Dermis microvascular lymphatic vessel endothelial cell (primary cell): ENCODE measurements at places on chromosomes 3 and 15.

- no peak for DNase-seq
Observed at GRCh38 chr3:41301548-41301947, 102.2 kb downstream of the CTNNB1 start.

GRCh38 chr3:68809596-68809995, 122.8 kb downstream of the TAFA4 start:
- DNase-seq = no peak

- DNase-seq = no peak
Observed at GRCh38 chr3:42640771-42641370, 12.6 kb upstream of the ZBTB47 start.

DNA sequence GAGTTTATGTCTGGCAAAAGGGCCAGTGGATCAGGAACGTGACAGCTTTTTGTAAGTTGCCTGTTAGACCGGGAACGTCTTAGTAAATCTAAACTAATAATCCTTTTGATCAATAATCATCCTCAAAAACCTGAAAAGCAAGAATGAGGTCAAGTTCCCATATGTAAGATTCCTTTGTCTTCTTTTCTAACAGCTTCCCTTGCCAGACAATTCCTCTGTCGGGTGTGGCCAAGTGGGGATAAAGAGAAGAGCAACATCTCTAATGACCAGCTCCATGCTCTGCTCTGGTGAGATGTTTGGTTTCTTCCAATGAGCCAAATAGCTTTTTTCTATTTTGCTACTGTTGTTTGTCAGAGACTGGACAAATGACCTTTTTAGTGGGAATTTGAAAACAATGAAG, 19.8 kb downstream of the FANCD2OS start:
- no peak for DNase-seq

GRCh38 chr3:59412516-59412915, 362.7 kb upstream of the CFAP20DC start:
- DNase-seq = no peak

- peak; percentile 33 for DNase-seq
Observed at GRCh38 chr3:194711286-194711685, 25.6 kb downstream of the FAM43A start.

- no peak for DNase-seq
Observed at GRCh38 chr3:39387411-39387975, 4.3 kb downstream of the SLC25A38 start.

- peak; percentile 44 for DNase-seq
Observed at GRCh38 chr3:123813876-123814275, 70.3 kb downstream of the MYLK start.

DNA sequence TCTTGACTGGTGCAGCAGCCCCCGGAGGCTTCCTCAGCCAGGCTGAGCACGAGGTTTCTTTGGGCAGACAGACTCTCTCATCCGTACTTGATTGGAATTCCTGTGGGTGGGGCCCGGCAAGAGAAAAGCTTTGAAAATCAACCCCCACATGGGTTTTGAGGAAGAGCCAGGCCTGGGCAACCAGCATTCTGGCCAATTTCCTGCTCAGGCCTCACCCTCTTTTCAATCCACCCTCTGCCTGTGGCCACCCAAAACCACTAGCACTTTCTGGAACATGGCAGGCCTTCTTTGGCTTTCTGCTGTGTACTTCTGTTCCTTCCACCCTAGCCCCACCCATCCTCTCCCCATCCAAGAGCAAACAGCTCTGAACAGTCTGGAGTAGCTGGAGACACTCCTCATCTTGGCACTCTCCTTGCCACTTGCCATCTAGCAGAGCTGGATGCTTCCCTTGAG, 5.9 kb downstream of the MYO5C start:
- no peak for DNase-seq

DNA sequence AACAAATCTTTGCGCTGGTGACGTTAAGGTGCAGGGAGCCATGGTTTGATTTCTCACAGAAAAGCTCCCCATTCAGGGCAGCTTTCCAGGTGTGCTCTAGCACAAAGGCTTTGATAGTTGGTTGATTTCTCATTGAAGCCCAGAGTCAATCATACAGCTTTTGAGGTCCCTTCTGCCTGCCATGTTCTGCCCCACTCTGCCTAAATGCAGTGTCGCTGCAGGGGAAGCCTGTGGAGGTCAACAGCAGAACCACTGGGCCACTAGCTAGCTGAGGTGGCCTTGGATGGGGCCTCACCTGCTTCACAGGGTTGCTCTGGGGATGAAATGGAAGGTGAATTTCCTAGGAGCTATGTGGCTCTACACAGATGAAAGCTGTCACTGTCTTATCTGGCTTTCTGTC, 278.3 kb downstream of the TLE3 start:
- DNase-seq = no peak

- DNase-seq = no peak
Observed at GRCh38 chr3:50518436-50518835, 15.0 kb upstream of the CACNA2D2 start.

- no peak for DNase-seq
Observed at GRCh38 chr3:190499122-190499521, 14.8 kb upstream of the IL1RAP start.

- peak; percentile 88 for DNase-seq
Observed at GRCh38 chr3:44235604-44236484, 5.8 kb upstream of the TOPAZ1 start.

GRCh38 chr15:72835294-72835890, 51.8 kb upstream of the ADPGK start:
- DNase-seq = no peak

DNA sequence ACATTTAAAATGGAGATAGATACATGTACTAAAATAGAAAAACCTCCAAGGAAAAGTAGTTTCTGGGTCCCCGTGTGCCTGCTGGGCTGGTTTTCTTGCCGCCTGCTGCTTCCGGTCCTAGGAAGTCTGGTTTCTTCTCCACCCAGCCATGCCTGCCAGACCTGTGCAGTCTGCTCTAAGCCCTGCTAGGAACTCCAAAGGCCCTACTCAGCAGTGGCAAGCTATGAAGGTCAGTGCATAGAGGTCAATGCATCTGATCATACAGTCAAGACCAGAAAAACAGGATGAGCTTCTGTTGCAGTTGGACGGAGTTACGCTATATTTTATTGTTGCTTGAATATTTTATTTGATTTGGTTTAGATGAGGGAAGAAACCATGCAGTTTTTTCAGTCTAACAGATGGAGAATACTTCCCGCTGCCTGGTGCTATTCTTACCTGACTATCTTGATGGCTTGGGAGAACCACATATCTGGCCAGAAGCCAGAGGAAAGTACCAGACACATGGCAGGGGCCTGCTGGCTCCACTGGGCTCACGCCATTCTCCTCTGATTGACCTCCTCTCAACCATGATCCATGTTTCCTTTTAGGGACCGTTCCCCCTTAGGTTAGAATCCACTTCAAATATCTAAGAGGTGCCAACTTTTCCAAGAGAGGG, 226.8 kb upstream of the ST8SIA2 start:
- DNase-seq = no peak

DNA sequence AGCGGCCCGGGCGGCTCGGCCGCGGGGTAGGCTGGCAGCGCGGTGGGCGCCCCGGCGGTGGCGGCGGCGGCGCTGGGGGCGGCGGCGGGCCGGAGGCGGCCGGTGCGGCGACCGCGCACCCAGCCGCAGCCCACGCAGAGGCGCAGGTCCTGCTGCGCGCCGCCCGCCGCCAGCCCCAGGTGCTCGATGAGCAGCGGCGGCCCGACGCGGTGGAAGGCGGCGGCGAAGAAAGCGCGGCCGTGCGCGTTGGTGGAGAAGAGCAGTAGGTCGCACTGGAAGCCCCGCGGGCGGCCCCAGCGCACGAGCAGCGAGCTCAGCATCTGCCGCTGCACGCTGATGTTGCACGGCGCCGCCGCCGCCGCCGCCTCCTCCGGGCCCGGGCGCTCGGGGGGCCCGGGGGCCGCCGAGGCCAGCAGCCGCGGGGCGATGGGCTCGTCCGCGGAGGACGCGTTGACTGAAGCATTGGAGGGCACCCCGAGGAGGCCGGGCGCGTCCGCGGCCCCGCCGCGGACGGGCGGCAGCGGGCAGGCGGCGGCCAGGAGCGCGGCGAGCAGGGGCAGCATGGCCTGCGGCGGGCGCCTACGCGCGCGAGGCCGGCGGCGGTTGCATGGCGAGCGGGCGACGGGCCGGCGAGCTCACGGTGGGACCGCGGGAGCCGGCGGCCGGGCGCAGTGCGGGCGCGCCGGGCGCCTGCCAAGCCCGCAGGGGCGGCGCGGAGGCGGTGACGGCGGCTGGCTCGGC, 452 bp downstream of the TMEM158 start:
- peak; percentile 29 for DNase-seq

GRCh38 chr3:154156530-154156929, 35.3 kb downstream of the ARHGEF26 start:
- no peak for DNase-seq

- DNase-seq = no peak
Observed at GRCh38 chr15:51619331-51620035, 3.1 kb downstream of the DMXL2 start.

GRCh38 chr3:25428789-25429335, 799 bp downstream of the RARB start:
- DNase-seq = no peak

- no peak for DNase-seq
Observed at GRCh38 chr15:81194723-81195122, 2.0 kb upstream of the IL16 start.
